MCF 10A (cell line): ENCODE measurements at places on chromosomes 3 and 15.
A peak's percentile ranks its signal among the peaks of the same experiment; 100 is the strongest.

DNA sequence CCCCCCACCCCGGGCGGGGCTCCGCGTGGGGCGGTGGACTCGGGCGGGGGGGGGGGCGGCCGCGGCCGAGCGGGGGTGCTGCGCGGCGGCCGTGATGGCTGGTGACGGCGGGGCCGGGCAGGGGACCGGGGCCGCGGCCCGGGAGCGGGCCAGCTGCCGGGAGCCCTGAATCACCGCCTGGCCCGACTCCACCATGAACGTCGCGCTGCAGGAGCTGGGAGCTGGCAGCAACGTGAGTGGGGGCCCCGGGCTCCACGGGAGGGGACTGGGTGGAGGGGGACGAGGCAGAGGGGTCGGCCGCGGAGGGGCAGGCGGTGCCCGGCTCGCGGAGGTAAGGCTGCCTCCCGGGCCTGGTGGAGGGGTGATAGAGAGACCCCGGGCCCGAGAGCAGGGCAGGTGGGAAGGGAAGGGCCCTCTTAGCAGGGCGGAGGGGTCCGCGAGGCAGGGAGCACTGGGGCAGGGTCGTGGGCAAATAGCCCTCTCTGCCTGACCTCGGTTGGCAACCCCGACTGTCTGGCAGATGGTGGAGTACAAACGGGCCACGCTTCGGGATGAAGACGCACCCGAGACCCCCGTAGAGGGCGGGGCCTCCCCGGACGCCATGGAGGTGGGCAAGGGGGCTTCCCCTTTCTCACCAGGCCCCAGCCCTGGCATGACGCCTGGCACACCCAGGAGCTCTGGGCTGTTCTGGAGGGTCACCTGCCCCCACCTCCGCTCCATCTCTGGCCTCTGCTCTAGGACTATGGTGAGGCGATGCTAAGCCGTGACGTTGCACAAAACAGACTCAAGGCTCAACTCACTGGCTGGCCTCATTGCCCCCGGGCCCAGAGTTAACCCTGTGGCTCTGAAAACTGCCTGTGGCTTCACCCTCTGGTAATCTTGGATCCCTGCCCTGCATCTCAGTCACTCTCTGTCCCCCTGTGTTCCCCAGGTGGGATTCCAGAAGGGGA, at the start of gene ECE2:
Gene ECE2 (plus strand): TSS at position 62 of the 950 bp plus-strand sequence. CDS start 132 bp downstream, at position 194.
- no peak for DNase-seq

GRCh38 chr15:67783303-67783702, 42.0 kb upstream of the SKOR1 start:
- DNase-seq, result no peak

- no peak for DNase-seq
These were observed 301.9 kb downstream of the RAP2B start for GRCh38 chr3:153463895-153464294.

DNA sequence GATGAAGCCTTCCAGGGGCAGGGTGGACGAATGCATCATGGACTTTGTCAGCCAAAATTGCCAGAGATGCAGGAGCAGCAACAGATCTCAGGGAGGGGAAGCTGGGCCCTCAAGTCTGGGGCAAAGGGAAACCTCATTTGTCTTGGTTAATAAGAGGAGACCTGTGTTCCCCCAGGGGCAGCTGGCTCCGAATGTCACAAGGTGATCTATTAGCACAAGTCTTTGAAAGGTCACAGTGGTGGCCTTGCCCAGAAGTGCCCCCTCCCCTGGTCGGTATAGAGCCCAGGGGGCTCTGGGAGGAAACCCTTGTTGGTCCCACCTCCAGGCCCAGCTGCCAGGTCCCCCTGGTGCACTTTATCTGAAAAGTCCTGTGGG, 46.2 kb downstream of the ABTB1 start:
- no peak for DNase-seq

- peak; percentile 94 for DNase-seq
These were observed 13.3 kb downstream of the ABHD2 start for GRCh38 chr15:89101302-89102193.

GRCh38 chr3:34570916-34571705, 772.7 kb downstream of the PDCD6IP start:
- DNase-seq, result peak; percentile 42

DNA sequence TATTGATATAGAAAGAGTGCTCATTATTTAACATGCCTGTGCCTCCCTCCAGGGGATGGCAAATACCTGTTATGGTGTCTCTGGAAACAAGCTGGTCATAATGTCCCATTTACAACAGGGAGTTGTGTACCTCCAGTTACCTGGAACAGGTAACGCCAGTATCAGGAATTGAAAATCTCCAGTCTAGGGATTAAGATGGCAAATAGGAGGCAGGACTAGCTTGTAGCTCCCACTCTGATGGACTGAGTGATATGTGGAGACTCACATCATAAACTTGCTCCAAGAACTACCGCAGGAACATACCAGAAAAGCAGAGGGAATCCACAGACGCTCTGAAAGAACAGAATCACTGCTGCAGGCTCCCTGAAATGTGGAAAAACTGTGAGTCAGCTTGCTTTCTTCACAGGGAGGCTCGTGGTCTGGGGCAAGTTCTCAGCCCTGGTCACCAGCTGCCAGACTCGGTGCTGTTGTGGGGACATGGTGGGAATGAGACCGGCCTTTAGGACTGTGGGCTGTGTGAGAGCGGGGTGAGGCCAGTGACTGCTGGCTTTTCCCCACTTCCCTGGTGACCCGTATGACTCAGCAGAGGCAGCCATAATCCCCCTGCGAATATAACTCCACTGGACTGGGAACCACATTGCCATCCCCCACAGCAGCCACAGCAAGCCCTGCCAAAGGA, 97.4 kb downstream of the KCNAB1 start:
- peak; percentile 56 for DNase-seq

DNA sequence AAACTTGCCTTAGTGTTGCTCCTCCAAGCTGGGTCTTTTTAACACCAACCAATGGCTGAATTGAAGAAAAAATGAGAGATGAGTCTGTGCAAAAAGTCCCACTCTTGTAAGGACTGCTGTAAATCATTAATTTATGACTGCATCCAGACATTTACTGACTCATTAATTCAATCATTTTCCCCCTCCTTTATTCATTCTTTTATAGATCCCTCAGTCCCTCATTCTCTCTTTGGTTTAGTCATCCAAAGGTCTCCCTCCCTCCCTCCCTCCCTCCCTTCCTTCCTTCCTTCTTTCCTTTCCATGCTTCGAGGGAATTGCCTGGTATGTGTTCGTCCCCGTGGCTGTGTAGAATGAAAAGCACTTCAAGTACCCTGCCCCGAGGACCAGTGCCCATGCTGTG, 35.3 kb upstream of the MRPS22 start:
- DNase-seq, result no peak

DNA sequence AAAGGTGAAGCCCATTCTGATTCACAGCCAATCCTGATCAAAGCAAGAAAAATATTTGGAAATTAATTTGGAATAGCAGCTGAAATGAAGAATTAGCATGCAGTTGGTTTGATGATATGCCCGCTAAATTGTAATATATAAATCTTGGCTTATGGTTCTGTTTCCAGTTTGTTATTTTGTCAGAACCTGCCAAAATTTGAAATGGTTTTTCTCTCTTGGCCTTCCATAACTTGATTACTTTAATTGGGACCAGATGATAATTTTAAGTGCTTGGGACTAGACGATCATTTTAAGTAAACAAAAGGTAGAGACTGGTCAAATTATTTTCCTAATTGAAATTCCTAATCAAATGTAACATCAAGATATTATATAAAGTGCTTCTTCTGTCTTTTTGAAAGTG, 842.4 kb downstream of the TBL1XR1 start:
- no peak for DNase-seq

GRCh38 chr3:33941804-33942203, 143.4 kb downstream of the PDCD6IP start:
- DNase-seq, result no peak

GRCh38 chr3:4734454-4734853, 241.3 kb downstream of the ITPR1 start:
- no peak for DNase-seq

DNA sequence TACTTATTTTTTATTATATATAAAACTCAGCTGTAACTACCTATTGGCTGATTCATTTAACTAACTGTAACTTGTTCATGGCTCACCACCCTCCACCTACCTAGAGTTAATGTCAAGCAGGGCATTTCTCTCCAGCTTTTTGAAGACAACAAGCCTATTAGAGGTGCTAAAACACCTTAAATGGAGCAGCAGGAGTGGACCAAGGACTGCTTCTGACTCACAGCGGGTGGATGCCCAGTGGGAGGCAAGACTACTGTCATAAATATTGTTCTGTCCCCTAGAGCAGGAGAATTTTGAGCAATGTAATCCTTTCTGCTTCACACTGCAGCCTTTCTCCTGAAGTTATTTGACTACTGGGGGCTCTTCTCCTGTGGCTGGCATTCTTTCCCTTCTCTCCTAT, 146.9 kb downstream of the CLSTN2 start:
- no peak for DNase-seq

DNA sequence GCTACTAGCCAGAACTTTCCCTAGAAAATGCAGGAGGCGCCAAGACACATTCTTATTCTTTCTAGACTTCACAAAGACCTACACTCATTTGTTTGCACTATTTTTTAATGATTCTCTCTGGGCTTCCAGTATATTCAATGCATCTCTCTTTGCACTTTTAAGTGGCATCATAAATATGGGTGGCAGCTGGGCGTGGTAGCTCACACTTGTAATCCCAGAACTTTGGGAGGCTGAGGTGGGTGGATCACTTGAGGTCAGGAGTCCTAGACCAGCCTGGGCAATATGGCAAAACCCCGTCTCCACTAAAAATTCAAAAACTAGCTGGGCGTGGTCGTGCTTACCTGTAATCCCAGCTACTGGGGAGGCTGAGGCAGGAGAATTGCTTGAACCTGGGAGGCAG, 5.6 kb upstream of the GCNT3 start:
- DNase-seq, result no peak

DNA sequence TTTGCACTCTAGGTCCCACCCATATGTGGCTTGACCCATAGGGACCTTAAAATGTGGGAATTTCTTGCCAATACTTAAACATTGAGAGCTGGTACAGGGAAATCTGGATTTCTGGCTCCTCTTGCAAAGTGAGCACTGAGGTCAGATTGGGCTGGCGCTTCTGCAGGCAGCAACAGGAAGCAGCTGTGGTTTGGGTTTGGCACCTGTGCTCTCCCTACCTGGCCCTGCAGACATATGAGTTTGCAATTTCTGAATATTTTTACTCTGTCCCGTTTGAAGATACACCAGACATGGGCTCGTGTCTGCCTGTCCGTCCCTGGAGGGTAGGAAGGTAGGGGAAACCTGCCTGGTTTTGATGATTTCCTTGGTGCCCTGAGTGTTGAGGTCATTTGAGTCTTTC, 74.8 kb upstream of the SEC13 start:
- DNase-seq, result peak; percentile 18

GRCh38 chr3:121803771-121804320, 31.0 kb downstream of the IQCB1 start:
- DNase-seq, result no peak

DNA sequence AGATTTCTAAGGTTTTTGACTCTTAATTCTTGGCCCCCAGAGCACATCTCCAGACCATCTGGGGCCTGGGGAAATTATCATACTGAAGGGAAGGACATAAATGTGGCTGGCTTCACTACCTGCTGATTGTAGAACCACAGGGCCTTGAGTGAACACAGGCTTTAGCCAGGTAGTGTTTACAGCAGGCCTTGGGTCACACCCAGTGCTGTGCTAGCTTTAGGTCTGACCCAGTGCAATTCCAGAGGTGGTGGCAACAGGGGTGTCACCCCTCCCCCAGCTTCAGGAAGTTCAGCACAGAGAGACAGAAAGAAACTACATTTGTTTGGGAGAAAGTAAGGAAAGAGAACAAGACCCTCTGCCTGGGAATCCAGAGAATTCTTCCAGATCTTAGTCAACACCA, 24.1 kb downstream of the PDCD10 start:
- DNase-seq, result no peak

DNA sequence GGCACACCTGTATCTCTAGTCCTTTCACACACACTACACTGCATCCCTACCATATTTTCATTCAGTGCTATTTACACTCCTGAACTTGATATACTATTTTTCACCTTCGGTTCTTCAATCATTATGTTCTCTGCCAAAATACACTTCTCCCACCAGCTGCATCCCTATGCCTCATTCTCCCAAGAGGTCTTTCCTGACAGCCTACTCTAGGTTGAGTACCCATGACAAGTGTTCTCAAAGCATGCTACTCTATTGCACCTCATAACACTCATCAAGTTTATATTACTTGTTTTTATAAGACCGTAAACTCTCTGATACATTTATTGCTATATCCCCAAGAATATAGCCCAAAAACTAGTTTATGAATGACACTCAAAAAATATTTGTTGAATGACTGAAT, 549.5 kb downstream of the PYDC2 start:
- no peak for DNase-seq

DNA sequence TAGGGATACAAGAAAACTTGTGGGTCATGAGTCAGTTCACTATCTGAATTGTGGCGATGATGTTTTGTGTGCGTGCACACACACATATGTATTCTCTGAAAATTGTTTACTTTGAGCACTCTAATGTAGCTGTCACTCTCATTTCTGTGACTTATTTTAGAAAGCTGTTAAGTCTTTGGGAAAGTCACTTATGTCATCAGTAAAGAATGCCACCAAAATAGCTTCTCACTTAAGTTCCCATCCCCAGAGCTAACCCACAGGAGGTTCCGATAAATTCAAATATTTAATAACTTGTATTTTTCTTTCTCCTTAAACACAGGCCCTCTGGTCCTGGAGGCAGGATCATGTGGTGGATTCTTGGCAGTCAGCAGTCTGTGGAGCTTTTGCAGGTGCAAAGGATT, 138.3 kb downstream of the LRIG1 start:
- DNase-seq, result no peak

DNA sequence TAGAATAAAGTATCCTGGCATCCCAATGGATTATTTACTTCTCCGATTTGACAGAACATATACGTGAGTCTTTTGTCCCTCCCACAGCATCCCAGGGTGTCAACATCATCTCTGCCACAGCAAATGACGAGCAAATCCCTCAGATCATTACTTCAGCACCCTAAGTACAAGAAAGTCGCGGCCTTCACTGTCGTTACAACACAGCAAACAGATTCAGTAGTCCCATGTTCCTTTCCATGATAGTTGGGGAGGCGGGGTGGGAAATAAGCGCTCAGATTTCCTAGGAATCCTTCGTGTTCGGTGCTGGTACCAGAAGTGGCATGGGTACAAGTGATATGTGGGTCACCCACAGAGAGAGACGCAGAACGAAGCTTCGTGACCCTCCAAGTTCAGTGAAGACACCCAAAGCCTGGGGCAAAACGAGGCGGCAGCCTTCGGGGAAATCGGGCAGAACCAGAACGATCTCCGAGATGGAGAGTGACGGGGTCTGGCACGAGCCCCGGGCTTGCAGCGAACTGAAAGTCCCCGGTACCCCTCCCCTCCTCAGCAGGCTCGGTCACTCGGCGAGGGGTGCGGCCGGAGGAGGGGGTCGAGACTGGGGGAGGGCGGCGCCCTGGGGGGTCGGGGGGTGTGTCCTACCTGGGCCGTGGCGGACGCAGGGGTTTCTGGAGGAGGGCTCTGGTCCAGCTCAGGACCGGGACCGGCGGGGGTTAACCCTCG, 619 bp downstream of the TTBK2 start:
- peak; percentile 49 for DNase-seq

DNA sequence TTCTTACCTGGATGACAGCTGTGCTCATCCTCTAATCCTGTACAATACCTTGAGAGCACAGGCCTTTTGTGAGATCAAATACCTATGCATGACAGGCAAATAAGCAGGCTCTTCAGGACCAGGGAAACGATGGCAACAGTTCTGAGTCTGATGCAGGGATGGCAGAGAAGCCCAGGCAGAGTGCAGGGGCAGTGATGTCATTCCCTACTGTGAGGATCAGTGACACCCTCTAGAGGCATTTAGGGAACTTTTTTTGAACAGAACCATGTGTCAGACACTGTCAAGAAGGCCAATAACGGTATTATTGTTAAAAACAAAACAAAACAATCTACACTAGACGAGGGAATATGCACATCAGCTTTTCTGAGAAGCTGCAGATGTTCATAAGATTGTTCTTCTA, 314.8 kb upstream of the CTDSPL start:
- DNase-seq, result peak; percentile 38
